Stimulated activated CD8-positive, alpha-beta memory T cell treated with anti-CD3 and anti-CD28 coated beads, Interleukin-4, amount 100 ng/mL, for 24 hours (primary cell): ENCODE measurements at places on chromosomes 3 and 15.

- DNase-seq = no peak
Measured at GRCh38 chr3:119302697-119303551, 8.7 kb downstream of the ARHGAP31 start.

DNA sequence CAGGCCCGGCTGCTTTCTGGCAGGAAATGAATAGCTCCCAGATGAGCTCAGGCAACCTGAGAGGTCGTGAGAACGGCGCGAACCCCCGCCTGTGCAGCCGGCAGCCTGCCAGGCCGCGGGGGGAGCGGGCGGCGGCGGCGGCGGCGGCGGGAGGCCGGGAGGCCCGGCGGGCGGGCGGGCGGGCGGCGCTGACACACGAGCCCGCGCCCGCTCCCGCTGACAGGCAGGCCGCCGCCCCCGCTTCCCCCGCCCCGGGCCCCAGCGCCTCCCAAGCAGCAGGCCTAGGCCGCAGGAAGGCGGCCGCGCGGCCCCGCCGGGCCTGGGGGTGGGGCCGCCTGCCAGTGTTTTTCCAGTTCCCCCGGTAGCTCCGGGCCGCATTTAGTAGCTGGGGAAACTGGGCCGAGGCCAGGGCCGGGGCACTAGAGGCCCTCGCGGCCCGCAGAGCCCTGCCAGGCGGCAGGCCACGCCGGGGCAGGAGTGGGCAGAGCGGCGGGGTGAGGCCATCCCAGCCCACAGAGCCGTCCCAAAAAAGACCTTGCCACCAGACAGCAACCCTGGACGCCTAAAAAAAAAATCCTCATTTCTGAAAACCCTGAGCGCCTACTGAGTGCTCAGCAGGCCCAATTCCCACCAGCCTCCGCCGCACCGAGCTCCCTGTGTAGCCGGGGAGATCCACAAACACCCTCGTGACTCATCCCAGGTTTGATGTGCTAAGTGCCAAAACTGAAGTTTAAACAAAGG, 5.6 kb downstream of the HES1 start:
- peak; percentile 55 for DNase-seq

DNA sequence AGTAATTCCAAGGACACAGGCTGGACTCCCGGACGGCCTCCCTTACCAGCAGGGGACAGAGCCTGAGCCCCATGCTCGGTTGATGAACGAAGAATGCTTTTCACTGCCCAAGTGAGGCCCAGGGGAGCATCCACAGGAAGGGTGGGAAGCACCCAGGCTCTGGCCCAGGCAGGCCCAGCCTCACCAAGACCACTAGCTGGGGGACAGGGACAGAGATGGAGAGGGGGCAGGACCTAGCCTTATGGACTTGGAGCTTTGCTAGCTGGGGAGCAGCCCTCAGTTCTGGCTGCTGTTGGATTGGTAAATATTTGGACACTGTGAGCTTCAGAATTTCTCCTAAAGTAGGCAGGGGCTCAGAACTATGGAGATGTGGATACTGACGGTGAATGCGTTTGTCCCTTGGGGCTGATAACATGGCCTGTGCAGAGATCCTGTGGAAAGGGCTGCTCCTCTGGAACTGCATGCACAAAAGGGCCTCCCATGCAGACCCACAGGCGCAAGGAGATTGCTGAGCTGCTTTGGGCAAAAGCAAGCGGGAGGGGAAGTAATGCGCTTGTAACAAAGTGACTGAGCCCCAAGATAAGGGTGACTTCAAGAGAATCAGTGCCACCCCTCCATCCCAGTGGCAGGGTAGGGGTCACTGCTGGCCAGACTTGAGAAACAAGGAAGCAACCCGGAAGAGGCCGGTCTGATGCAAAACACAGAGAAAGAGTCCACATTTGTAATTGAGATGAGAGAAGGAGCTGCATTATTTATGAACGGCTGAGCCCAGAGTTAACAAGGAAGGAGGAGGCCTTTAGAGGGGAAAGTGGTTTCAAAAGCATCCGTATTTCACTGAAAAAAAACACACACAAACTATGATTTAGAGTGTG, 70.1 kb upstream of the MEF2A start:
- no peak for DNase-seq

- no peak for DNase-seq
Measured at GRCh38 chr3:155890671-155891190, 20.3 kb downstream of the GMPS start.

DNA sequence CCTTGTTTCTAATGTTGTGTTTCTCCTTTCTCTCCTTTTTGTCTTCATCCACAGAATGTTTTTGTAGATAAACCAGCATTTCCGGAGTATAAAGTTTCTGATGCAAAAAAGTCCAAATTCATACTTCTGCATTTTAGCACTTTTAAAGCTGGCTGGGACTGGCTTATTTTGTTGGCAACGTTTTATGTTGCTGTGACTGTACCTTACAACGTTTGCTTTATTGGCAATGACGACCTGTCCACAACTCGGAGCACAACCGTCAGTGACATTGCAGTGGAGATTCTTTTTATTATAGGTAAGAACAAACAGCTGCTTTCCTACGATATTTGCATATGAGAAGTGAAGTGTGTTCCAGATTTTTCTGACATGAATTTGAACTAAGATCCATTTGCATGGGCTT, 199.4 kb downstream of the KCNH8 start:
- no peak for DNase-seq

DNA sequence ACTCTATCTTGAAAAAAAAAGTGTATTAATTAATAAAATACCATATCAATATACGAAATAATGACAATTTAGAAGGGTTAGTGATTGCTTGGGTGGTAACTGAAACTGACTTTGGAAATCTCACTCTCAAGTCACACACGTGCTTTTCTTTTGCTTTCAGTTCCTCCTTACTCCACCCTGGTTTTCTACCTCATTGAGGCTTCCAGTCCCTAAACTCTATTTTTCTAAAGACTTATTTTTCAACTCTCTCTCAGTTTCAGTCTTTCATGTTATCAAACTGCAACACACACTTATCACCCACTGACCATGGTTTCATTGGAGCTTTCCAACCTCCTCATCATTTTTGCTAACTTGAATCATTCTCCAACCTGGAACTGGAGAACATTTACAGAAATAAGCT, 23.5 kb downstream of the IL12A start:
- no peak for DNase-seq

GRCh38 chr3:31220431-31220830, 312.3 kb upstream of the STT3B start:
- no peak for DNase-seq

DNA sequence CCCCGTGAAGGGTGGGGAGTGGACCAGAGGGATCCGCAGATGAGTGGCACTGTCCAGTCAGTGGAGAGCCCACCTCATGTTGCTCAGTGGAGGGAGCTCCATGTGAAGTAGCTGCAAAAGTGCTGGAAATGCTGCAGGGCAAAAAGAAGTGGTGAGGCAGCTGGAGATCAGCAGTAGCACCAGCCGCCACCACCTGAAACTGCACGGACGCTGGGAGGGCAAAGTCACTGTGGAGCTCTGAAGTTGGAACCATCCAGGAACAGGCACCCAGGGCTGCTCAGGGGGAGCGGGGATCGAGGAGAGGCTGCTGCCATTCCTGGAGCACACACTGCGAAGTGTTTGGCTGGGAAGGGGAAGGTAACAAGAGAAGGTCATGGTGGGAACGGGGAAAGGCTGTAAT, 6.4 kb upstream of the ALDH1L1 start:
- no peak for DNase-seq

- no peak for DNase-seq
Measured at GRCh38 chr3:58452176-58452575, 18.5 kb upstream of the PDHB start.

- no peak for DNase-seq
Measured at GRCh38 chr3:52781741-52782140, 4.3 kb downstream of the ITIH1 start.

- no peak for DNase-seq
Measured at GRCh38 chr15:98884894-98885293, 122.7 kb downstream of the PGPEP1L start.

- no peak for DNase-seq
Measured at GRCh38 chr3:56309465-56309864, 158.8 kb downstream of the ERC2 start.

DNA sequence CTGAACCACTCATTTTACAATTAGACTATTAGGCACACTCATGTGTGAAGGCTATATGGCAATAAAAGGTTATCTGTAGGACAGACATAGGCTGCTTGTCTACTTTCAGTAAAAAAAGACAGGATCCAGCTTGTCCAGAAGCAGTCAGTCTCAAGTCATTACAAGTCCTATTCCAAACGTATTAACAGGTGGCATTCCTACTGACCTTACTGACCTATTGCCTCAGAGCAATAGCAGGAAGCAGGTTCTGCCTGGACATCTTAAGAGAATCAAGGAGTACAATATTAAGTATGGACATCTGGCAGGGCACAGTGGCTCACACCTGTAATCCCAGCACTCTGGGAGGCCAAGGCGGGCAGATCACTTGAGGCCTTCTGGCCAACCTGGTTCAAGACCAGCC, 7.0 kb downstream of the CMTM6 start:
- DNase-seq = no peak

GRCh38 chr15:38504680-38505467, 50.9 kb downstream of the FAM98B start:
- no peak for DNase-seq

DNA sequence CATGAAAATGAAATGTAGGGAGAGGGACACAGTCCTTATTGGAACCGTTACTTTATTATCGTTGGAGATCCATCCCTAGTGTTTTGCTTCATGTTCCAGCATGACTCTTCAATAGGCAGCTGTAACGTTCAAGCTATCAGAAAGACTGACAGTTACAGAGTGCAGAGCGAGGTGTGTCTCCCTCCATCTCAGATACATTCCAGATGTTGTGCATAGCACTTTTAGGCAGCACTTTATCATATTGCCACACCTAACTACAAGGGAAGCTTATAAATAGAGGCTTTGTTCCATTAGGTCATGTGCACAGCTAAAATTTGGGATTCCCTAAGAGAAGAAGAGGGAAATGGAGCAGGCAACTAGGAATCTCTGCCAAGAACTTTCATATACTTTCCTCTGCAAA, 1009.6 kb downstream of the ROBO2 start:
- no peak for DNase-seq

DNA sequence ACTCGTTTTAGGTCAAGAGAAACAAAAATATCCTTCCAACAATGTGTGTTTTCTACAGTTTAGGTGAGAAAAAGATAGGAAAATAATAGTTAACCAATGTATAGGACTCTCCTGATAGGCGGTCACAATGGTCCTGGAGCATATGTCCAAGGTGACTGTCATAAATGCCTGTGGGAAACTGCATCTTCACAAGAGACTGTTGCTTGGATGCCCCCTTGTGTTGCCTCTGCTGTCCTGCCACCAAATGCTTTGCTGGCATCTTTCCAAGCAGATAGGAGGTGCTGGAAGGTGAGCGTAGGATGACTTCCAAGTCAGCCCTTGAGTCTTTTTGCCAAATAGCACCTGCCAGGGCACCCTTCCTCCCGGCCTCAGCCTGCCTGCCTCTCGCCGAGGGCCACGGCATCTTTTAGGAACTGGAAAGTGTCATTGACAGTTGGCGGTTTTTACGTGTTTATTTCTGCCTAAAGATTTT, 24.1 kb upstream of the SACM1L start:
- no peak for DNase-seq

- no peak for DNase-seq
Measured at GRCh38 chr3:130565224-130565623, 48.2 kb downstream of the COL6A6 start.

DNA sequence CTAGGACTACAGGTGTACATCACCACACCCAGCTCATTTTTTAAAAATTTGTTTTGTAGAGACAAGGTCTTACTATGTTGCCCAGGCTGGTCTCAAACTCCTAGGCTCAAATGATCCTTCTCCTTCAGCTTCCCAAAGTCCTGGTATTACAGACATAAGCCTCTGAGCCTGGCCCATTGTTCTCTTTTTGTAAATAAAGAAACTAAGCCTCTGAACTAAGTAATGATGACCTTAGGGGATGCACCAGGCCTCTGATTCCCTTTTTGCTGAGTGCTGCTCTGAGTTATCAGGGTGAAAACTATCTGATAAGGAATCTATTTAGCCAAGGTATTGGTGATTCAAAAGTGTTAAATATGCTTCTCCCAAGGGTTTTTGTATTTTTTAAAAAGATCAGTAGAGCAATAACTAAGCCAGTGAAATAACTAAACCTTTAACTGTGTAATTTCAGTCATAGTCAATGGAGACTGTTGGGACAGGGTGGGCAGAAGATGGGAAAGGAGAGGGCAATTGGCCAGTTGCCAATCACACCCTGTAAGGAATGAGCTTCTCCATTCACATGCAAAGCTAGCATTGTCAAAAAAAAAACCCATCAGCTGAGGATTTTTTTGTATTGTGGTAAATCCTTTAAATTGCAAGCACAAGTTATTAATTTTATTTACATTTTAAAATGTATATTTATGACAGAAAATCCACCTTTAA, 194.8 kb upstream of the PFN2 start:
- DNase-seq = no peak

DNA sequence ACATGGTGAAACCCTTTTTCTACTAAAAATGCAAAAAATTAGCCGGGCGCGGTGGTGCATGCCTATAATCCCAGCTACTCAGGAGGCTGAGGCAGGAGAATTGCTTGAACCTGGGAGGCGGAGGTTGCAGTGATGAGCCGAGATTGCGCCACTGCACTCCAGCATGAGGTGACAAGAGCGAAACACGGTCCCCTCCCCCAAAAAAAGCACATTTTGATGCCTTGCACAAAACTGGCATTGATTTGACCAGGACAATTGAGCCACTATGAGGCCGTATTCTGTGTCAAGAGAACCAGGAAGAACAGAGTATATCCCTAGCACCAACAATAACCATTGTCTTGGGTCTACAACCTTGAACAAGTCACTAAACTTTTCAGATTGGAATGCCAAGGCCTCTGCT, 50.6 kb downstream of the SH3BP5 start:
- DNase-seq = no peak

DNA sequence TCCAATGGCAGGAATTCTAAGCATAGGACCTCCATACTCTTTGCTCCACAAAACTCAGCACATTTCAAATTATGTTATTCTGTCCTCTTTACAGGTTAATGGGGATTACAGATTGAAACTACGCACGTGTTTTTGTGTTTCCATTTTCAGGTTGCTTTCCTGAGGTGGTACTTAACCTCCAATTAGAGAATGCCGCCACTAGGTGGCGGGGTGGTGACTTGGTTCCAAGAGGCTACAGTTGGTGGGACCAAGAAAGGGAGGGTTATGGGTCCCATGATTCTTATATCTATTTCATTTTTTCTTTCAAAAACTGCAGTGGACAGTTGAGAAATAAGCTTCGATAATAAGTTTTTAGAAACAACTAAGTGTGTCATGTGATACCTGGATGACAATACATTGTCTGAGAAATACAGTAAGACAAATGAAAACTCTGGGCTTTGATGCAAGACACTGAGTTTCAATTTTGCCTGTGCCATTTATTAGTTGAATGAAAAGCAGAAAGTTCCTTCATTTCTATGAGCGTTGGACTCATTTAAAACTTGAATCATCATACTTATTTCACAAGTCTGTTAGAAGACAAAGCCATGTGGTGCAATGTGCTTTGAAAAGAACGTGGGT, 539.0 kb downstream of the FGF12 start:
- no peak for DNase-seq

DNA sequence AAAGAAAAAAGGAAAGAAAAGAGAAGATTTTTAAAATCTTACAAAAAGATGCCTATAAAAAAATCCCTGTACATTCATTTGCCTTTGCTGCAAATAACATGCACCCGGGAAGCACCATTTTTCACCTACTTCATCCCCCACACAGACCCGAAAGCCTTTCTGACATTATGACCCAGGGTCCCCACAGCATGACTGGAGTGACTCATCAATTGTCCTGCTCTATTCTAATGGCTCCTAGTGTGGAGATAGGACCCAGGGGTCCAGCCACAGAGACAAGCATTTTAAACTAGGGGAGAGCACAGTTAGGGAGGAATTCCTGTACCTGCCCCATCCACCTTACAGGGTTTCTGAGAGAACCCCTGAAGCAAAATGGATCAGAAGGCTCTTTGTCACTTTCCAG, 14.7 kb upstream of the PXYLP1 start:
- no peak for DNase-seq
